ENCODE measurements at places on chromosomes 4 and X. TPM values are rescaled to one million over a fixed set of nuclear protein-coding genes. Genes with fewer than 3 reads are reported as not detected.

NUP62CL gene
- polyA plus RNA-seq = 2.6 TPM

GPR34 gene
- not detected for polyA plus RNA-seq

CT55 gene
- not detected for polyA plus RNA-seq

DCAF8L1 gene
- not detected for polyA plus RNA-seq

KLHL2 gene
- polyA plus RNA-seq = 10.7 TPM

PPM1K gene
- polyA plus RNA-seq = 8.9 TPM

GLOD5 gene
- polyA plus RNA-seq = not detected

FAT4 gene
- polyA plus RNA-seq = 2.7 TPM

LDB2 gene
- polyA plus RNA-seq = not detected

LRRC66 gene
- polyA plus RNA-seq = 0.09 TPM

FSTL5 gene
- not detected for polyA plus RNA-seq

PAGE2B gene
- not detected for polyA plus RNA-seq

ZNF711 gene
- polyA plus RNA-seq = 2.9 TPM

- no peak for DNase-seq
These were observed 115.9 kb downstream of the GPAT3 start for GRCh38 chr4:83651846-83652245.

DNA sequence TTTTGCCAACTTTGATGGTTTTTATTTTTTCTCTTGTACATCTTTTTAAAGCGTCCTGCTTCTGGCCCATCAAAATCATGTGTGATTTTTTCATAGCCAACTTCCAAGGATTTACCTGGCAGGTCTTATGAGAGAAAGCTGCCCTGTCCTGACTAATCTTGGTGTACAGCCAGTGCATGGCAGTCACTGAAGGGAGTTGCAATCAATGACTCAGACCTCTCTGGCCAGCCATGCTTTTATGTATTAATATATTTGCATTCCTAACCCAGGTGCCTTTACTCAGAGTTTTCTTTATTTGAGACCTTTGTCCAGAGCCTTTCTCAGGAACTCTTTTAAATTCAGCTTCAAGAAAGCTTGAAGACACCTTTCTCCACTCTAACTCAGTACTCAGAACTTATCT, 691.5 kb upstream of the HTR2C start:
- DNase-seq = no peak

- no peak for DNase-seq
These were observed 605.8 kb upstream of the TENM3 start for GRCh38 chr4:181637186-181638105.

GRCh38 chr4:99205153-99205979, 13.7 kb downstream of the ADH6 start:
- no peak for DNase-seq

- no peak for DNase-seq
These were observed 29.4 kb downstream of the APELA start for GRCh38 chr4:164906368-164906767.

- no peak for DNase-seq
These were observed 119.2 kb upstream of the MAB21L2 start for GRCh38 chr4:150462743-150463142.

DNA sequence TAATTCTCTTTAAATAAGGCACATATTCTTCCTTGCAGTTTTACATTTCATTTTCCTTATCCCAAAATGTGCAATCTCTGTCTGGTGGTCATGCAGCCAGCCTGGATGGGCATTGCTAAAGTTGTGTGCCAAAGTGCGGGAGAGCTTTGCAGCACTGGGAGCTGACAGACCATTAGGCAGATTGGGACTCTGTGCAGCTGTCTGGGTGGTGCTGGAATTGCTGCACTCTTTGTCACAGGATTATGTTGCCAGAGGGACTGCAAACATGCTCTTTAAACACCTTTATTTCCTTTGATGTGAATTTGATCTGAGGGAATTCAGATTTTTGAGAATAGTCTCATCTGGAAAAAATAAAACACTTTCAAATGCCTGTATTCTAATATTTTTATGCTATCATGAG, 956.2 kb upstream of the DIAPH2 start:
- no peak for DNase-seq

- no peak for DNase-seq
These were observed 486.4 kb upstream of the FAT1 start for GRCh38 chr4:187209921-187210613.

- DNase-seq = no peak
These were observed 697.3 kb downstream of the CCSER1 start for GRCh38 chr4:90824266-90825150.

DNA sequence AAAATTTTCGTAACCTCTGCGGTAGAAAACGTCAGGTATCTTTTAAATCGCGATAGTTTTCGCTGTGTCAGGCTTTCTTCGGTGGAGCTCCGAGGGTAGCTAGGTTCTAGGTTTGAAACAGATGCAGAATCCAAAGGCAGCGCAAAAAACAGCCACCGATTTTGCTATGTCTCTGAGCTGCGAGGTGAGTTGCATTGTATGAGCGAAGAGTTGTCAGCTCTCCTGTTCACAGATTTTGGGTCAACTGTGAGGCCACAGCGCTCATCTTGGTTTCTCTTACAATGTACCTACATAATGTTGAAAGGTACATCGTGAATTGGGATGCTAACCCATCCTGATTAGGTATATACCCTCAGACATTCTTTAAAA, 486 bp downstream of the CLCN3 start:
- no peak for DNase-seq

DNA sequence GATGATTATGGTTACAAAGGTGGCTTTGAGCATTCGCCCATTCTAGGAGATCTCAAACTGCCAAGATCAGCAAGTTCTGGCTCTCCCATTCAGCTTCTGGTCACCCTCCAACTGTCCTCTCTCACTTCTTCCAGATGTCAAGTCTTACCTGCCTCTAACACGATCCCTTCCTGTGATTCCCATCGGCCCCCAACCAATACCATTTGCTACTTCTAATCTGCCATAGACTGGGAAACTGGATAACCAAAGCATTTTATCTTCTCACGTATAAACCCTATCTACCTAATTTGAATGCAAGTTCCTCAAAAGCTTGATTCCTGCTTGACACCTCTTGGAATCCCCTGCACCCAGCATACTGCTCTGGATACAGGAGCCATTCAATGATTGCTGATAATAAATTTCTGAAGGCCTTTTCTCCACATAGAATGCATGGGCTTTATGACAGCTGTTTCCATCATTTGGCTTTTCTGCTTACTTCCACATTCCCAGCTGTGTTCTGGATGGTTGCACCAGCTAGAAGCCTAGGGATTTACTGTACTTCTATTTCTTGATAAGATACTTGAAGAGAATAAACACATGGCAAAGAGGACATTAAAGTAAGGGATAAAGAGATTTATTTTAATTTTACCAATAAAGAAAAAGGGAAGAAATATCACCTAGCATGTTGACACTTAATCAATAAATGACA, 9.6 kb downstream of the GPC4 start:
- no peak for DNase-seq

DNA sequence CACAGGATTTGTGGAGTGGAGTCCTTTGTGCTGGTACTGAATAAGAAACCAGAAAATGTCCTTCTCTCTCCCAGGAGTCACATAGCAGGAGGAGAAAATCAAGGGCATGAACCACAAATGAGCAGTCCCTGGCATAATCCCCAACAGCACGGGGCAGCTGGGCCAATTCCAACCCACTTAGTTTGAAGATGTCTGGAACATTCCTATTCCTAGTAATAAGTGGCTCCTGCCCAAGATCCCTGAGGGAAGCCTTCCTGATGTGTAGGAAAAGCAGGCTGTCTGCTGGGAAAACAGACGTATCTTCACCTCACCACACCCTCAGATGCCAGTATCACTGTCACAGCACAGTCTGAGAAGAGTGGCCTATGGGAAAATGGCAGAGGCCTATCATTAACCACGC, 182.8 kb upstream of the MAP3K15 start:
- DNase-seq = no peak

GRCh38 chr4:1207157-1207470, 34.7 kb upstream of the SPON2 start:
- DNase-seq = no peak

DNA sequence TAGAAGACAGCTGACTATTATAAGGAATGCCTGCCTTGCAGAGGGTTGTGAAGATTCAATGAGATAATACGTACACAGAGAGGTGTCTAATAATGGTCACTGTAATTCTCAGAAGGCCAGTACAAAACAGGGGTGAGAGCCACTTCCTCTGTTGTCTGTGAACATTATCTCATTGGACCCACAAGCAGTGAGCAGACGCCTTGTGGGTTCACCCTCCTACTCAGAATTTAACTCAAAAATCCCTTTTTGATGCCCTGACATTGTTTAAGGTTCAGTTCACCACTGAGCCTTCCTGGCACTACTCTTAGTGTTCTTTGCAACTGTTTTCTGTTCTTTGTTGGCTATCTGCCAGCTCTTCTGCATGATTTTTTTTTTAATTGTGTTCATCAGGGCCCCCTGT, 467.4 kb downstream of the BCOR start:
- no peak for DNase-seq

- DNase-seq = no peak
These were observed 22.6 kb upstream of the TLR7 start for GRCh38 chrX:12844319-12844718.

DNA sequence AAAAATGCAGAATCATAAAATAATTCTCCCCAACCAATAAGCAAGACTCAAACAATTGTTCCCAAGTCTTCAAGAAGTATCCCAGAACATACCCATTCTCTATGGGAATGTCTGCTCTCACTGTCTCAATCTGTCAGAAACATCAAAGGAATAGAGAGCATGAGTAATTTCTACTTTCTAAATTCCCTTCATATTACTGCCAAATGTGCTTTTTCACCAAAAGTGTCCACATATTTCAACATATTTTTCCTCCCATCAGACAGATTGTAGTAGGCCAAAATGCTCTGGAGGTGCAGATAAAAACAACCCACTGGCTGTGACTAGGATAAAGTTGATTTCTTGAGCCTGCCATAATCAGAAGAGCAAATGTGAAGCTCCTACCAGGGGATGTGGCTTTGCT, 692.0 kb upstream of the FAM241A start:
- DNase-seq = no peak

- DNase-seq = no peak
These were observed 13.0 kb upstream of the TMEM156 start for GRCh38 chr4:39044956-39045826.

- DNase-seq = no peak
These were observed 141.2 kb upstream of the ZIC3 start for GRCh38 chrX:137424679-137425078.

DNA sequence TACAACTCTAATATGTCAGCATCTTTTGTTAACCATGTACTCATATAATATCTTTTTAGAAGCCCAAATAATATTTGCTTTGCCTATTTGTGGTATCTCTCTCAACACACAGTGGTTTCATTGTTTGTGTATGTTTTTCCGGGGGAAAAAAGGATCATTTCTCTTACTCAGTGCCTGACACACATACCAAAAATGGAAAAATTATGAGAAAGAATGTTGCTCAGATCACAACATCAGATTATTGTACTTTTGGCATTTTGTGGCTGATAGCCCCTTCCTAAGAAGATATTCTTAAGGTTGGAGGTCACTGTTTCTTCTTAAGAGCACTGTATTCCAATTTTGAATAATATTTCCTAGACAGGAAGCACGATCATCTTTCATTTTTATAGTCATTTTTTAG, 93.6 kb downstream of the PDLIM5 start:
- DNase-seq = no peak

- no peak for DNase-seq
These were observed 609.3 kb downstream of the FSTL5 start for GRCh38 chr4:161554372-161554990.

- DNase-seq = no peak
These were observed 103.1 kb upstream of the LSM6 start for GRCh38 chr4:146072376-146072775.

GRCh38 chrX:19535476-19535875, 20.2 kb upstream of the MAP3K15 start:
- no peak for DNase-seq

GRCh38 chr4:186058253-186058979, 10.5 kb upstream of the TLR3 start:
- no peak for DNase-seq

Data from keratinocyte (primary cell).